Caki2 (cell line): ENCODE measurements at places on chromosomes 3 and 15.

GRCh38 chr15:68431792-68432401 lies at the start of gene ITGA11:
TSS of gene ITGA11 (minus strand) at chr15:68432163. CDS start at chr15:68432066, 97 bp downstream.
- no peak for DNase-seq

- DNase-seq, result peak; percentile 13
Measured at GRCh38 chr3:54988838-54989630, 61.2 kb upstream of the LRTM1 start.

DNA sequence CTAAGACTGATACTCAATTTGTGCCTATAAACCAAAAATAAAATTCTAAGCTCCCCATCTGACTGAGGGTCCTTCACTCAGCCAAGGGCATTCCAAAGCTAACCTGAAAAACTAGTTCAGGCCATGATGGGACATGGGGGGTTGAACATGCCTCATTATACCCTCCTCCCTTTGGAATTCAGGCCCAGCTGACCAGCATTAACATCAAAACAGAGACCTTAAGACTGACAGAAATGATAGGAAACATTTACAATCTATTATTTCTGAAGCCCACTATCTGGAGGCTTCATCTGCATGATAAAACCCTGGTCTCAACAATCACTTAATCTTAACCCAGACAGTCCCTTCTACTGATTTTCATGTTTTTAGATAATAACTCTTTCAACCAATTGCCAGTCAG lies 140.4 kb downstream of the ANO10 start:
- DNase-seq, result no peak

GRCh38 chr3:182212479-182213076 lies 500.9 kb downstream of the SOX2 start:
- peak; percentile 81 for DNase-seq

GRCh38 chr3:42712688-42713372 lies 10.2 kb upstream of the HHATL start:
- DNase-seq, result no peak

DNA sequence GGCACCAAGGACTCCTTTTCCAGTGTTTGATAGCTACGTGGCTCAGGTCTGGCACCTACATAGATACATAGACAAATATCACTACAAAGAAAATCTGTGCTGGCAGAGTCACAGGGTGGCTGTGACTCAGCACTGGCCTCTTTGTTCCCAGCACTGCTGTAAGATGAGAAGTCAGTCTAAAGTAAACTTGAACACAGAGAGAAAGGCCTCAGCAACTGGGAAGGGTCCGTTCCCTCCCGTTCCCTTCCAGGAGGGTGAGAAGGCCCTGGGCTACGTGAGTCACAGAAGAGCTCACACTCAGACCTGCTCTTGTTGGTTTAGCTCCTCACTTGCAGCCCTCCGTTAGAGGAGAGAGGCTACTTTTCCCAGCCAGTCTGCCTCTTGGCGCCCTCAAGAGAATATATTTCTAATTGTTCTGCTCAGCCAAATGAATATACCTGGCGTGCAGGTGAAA lies 23.1 kb downstream of the ANXA2 start:
- peak; percentile 99 for DNase-seq

DNA sequence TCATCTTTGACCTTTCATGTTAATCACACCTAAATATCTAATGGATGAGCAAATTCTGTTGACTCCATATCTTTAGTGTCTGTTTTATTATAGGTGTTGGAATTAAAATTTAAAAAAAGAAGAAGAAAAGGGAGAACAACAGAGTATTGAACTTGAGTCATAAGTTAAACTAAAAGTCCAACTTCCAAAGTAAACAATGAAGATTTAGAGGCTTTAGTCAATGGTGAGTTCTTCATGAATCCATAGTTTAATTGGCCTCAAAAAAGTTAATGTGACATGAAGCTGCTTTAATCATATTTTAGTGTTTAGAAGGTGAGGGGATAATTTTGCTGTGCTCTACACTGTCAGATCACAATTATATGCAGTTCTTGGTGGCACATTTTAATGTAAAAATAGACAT lies 288.2 kb upstream of the RORA start:
- no peak for DNase-seq

DNA sequence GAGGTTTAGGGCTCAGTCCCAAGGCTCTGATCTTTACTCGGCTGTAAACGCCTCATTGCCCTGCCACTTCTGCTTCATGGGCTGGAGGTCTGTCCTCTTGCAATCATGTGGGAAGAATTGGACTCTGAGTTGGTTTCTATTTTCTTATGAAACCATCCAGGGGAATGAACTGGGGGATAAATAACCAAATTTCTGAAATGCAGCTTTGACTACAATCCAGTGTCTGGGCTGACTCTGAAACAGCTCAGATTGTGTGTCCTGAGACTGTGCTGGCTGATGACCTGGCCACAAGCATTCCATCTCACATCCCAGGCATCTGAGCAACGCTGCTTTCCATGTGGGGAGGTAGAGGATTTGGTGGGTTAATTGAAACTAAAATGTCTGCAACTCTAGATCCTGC lies 71.0 kb upstream of the GALNT15 start:
- no peak for DNase-seq

- DNase-seq, result peak; percentile 74
Measured at GRCh38 chr15:29924750-29925149, 102.5 kb upstream of the TJP1 start.

DNA sequence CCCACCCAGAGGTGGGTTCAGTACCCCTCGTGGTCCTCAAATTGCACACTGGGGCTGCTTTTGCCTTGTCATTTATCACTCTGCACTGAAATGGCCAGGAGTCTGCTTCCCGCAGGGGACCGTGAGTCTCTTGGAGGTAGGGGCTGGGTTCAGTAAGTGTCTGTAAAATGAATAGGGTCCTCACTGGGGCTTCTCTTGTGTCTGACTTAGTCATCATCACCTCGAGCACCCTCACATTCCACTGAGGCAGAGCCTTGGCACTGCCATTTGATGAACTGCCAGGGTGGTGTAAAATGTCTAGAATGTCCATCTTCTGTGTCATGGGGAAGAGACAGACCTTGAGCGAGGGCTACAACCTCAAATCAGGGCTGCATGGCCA lies 61.0 kb upstream of the RYK start:
- DNase-seq, result no peak

DNA sequence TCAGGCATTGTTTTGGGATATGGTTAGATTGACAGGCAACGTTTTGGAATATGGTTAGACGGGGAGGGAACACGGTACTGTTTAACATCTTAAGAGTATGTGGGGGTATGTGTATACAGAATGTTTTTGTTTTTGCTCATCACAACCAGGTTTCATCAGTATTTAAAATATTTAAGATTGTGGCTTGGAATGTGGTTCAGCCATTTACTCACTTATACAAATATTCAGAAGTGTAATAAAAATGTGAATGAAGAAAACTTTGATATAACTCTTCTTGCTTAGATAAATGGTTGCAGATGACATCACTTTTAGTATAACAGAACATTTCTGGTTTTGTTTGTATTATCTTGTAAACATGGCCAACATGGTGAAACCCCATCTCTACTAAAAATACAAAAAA lies 3.9 kb upstream of the PAK2 start:
- DNase-seq, result no peak

GRCh38 chr15:99503411-99503810 lies 62.4 kb upstream of the MEF2A start:
- DNase-seq, result no peak

DNA sequence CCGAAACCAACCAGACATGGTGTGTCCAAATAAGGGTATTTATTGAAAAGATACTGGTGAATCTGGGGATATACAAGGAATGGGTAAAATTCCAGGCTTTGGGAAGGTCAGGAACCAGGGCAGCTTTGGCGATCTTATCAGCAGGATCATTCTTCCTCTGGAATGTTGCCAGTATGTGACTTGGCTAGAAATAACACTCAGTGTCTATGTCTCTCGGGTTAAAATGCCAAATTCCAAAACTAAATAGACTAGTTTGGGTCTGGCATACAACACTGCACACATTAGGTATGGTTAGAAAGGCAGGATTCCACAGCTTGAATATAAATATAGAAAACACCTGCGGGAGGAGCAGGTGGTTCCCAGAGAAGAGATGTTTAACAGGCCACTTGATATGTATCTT lies 220.2 kb upstream of the CD96 start:
- peak; percentile 41 for DNase-seq
